Fibroblast of skin of right biceps (primary cell): ENCODE measurements at places on chromosomes 5 and 9.

- no peak for DNase-seq
Observed at GRCh38 chr5:156686796-156687195, 163.3 kb upstream of the PPP1R2B start.

DNA sequence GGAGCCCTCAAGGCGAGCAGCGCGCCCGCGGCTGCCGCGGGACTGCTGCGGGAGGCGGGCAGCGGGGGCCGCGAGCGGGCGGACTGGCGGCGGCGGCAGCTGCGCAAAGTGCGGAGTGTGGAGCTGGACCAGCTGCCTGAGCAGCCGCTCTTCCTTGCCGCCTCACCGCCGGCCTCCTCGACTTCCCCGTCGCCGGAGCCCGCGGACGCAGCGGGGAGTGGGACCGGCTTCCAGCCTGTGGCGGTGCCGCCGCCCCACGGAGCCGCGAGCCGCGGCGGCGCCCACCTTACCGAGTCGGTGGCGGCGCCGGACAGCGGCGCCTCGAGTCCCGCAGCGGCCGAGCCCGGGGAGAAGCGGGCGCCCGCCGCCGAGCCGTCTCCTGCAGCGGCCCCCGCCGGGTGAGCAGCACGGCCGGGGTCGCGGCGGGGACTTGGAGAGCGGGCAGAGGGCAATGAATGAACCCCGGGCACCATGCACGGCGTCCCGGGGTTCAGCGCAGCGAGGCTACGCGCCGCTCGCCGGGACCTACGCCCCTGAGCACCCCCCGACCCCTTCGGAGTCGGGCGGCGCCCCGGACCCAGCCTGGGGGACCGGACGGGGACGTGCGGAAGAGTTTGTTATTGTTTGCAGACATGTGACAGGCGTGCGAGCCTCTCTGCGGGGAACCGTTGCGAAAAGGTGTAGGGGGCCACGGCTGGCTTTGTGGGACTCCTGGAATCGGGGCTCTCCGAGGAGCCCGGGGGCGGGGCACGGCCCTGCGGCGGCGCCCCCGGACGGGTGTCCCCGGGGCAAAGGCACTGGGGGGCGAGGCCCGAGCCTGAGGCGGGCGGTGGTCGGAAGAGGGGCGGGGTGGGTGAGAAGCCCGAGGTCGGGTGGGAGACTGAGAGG lies 553 bp downstream of the MAP3K1 start:
- DNase-seq, result peak; percentile 17

GRCh38 chr5:179298181-179298993 lies 46.9 kb downstream of the ADAMTS2 start:
- DNase-seq, result no peak

DNA sequence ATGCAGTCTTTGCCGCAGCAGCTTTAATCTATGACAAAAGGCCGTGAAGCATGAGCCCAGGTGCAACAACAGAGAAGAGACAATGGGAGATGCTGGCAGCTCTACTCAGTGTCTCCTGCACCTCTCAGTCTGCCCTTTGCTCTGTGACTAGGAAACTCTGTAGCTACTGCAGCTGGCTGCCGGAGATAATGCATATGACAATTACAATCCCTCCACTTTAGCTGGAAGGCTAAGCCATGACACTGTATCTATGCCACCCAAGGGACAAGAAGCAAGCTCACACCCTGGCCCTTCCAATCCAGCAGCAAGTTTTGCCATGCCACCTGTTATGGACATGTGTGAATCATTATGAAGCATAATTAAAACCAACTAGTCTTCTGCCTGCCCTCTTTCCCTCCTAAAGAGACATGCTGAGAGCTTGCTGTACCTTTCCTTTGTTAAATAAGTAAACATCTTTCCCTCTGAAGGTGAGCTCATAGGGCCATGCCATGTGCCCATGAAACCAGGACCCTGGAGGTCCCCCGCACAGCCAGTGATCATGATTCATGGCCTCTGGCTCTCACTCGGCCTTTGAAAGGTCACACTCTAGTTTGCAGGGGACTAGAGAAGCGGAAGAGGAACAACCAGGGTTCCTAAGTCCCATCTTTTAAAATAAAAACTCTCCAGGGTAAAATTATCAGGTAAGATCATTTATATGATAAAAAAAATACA lies 219.4 kb downstream of the SPOCK1 start:
- no peak for DNase-seq

DNA sequence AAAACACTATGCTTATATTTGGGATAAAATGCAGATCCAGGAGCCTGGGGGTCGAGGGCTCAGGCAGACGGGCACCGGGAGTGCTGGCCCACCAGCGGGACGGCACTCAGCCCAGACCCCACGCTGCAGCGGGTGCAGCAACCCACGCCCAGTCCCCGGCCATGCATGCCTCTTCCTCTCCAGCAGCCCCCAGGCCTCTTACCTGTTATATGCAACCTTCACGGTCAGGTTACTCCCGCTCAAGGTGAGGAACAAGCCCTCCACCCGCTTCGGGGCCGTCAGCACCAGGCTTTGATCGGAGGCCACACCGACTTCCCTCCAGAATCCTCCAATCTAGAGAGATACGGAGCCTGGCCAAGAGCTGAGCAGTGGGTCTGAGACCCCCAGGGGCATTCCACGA lies 1.2 kb downstream of the LCN8 start:
- no peak for DNase-seq

- DNase-seq, result no peak
Observed at GRCh38 chr9:111605041-111605559, 5.7 kb upstream of the PTGR1 start.

DNA sequence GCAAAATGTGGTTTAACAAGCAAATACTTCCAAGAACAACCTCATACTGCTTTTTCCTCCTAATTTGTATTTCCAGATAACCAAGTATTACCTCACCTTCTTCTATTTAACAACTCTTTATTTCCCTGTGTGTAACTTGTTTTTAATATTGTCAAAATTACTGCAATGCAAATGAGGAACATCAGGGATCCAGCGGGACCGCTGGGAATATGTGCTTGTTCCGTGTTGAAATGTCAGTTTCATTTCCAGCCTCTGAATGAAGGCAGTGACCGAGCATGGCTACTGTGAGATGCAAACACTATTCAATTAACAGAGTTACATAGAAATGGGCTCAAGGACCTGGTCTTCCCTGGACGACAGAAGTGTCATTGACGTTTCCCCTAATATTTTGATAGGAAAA lies 110.8 kb upstream of the CTSL start:
- no peak for DNase-seq

GRCh38 chr9:118058227-118058626 lies 354.0 kb downstream of the TLR4 start:
- DNase-seq, result no peak

GRCh38 chr9:109907400-109907799 lies 127.4 kb downstream of the PALM2AKAP2 start:
- DNase-seq, result peak; percentile 17

DNA sequence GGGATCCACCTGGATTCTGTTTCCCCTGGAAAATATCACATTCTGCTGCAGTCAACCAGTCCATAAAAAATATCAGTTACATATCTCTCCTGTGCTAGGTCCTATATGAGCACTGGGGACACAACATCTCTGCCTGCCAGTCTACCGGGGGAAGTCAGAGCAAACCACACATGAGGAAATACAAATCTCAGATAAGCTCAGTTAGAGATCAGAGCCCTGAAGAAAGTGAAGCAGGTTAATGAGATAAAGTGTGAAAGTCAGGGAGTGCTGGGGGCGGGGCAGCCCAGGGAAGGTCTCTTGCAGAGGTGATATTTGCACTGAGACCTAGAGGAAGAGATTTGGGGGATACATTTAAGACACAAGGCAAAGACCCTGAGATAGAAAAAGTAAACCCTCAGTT lies 67.8 kb upstream of the SLC1A1 start:
- DNase-seq, result no peak

GRCh38 chr9:121852241-121852640 lies 200.8 kb downstream of the DAB2IP start:
- no peak for DNase-seq

DNA sequence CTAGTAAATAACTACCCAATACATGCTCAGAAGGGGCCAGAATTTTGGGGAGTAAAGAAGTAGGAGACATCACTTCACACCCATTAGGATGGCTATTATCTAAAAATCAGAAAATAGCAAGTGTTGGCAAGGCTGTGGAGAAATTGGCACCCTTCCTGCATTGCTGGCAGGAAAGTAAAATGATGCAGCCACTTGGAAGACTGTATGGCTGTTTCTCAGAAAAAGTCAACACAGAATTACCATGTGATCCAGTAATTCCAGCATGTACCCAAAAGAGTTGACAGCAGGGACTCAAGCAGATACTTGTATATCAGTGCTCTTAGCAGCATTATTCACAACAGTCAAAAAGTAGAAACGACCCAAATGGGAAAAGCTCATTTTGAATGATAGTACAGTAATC lies 107.6 kb downstream of the APBA1 start:
- DNase-seq, result no peak

GRCh38 chr9:122222791-122223190 lies 6.0 kb downstream of the LHX6 start:
- DNase-seq, result no peak

DNA sequence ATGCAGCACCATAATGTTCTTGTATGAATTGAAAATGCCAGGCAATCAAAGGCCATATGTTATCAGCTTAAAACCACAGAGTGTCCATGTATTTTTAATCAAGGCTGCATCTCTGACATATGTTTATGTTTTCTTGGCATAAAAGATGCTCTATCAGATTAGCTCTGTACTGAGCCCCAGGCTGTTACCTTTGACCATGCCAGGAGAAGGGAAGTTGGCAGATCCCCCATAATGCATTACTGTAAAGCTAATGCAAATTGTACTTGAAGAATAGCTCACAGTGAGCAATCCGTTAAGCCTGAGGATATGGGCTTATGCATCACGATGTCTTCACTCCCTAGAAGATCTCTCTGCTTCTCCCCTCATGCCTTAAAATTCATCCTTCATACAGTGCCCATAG lies 414.4 kb downstream of the BRINP1 start:
- no peak for DNase-seq

DNA sequence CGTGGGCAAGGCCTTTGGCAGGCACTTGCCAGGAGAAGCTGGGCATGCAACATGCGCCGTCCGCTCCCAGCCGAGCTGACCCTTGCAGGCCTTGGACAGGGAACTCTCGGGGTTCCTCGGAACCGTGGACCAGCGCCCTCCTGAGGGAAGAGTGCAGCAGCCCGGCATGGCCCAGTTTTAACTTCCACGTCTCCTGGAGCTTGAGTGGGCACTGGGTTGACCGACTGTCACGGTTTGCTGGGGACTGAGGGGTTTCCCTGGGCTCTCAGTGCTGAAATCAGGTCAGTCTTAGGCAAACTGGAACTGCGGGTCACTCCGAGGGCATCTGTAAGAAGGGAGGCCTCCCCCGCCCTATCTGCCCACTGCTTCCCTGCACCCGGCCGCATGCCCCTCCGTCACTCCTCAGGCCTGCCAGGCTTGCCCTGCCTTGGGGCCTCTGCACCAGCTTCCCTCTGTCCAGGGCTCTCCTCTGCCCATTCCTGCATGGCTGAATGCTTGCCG lies 87.0 kb upstream of the PHYKPL start:
- no peak for DNase-seq

- no peak for DNase-seq
Observed at GRCh38 chr9:98084396-98084795, 27.9 kb downstream of the NANS start.

DNA sequence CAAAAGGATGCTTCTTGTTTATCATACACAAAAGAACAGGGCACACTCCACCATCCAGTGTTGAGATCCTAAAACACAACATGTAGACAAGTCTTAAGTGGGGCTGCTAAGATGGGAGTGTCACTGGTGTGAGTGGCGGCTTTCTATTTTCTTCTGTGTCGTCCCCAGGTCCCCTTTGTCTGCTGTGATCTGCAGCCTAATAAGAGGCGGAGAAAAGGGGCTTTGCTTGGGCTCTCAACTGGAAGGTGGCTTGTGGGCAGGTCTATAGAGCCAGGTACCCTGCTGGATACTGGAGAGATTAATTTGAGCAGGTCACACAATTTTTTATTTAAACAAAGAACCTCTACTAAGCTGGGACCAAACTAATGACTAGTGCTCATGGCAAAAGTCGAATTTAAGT lies 126.1 kb upstream of the SAP30L start:
- no peak for DNase-seq

DNA sequence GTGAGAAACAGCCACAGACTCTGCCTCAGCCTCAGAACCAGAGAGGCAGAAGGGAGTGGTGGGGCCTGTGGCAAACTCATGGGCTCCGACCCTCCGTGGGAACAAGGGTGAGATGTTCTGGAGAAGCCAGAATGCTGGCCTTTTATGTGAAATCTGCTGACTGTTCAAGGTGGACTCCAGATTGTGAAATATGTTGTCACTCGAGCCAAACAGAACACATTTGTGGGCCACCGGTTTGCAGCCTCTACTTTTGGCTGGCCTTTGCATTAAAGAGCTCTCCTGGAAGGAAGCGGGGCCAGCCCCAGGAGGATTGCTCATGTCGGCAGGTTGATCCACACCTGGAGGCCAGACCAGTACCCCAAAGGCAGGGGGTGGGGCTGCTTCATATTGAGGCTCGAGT lies 62.4 kb downstream of the ERGIC1 start:
- DNase-seq, result no peak

DNA sequence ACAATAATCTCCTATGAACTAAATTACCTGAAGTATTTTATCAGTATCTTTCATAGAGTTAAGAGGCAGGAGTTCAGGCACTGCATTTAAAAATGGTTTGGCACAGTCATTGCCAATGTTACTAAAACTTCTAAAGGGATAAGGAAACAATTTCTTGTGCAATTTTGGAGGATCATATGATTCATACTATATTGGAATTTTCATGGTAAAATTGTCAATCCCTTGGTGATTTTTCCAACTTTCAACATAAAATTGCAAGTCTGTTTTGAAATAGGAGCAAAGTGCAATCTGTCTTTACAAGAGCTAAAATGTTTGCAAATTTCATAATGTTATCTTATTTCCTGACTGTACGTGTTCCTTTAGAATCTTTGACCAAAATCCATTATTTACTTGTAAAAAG lies 211.1 kb downstream of the DMRTA1 start:
- DNase-seq, result peak; percentile 3

DNA sequence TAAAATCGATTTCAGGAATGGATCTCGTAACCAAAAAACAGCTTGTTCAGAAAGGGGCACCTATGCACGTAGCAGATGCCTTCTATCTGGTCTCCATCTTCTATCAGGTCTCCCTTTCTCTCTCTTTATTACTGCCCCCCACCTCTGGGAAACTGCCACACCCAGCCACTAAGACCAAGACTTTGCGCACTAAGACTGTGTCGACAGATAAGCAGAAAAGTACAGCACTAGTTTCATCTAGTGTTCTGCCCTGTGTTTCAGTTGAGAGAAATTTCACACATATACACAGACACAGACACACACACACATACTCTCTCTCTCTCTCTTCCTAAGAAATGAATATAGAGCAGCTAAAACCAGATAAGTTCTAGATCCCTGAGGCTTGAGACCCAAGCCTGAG lies 210.1 kb upstream of the MAP3K1 start:
- DNase-seq, result no peak
